Sciatic nerve (tissue), 2 donors: ENCODE measurements at places on chromosomes 2 and 18. TPM values are rescaled to one million over a fixed set of nuclear protein-coding genes. Genes with fewer than 3 reads are reported as not detected.

DNA sequence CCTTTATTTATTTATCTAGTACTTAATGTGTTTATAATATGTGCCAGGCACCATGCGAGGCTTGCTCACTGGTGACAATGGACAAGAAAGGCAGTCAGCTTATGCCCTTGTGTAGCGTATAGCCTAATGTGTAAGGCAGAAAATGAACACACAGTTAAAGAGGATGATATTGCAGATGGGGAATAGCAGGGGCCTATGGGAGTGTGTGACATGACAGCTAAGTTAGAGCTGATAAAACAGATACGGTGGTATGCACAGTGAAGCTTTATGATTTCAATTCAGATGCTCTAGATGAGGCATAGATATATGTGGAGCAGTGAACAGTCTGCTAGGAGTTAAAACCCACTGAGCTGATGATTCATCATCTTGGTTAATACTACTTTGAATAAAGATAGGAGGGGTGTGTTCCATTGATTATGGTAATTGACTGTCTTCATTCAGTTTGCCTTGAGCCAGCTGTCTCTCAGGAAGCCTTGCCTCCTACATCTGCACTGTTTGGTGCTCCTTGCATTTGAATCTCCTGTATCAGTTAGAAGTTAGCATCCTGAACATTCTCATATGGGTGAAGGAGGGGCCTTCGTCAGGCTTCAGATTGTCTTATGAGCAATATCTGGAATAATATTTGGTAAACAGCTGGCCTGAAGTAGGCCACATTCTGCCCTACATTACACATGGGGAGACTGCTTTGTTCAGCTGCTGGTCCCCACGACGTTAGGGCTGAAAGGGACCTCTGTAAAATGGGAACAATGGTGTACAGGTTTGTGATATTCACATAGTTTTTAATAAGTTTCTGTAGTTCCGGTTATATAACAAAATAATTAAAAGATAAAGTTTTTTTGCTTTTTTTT lies 13.2 kb downstream of the MAP4K4 start:
- no peak for DNase-seq

GRCh38 chr18:75915941-75916623 lies 488.6 kb upstream of the SMIM21 start:
- peak; percentile 70 for DNase-seq

- no peak for DNase-seq
These were observed 21.1 kb upstream of the MALT1 start for GRCh38 chr18:58649966-58650816.

DNA sequence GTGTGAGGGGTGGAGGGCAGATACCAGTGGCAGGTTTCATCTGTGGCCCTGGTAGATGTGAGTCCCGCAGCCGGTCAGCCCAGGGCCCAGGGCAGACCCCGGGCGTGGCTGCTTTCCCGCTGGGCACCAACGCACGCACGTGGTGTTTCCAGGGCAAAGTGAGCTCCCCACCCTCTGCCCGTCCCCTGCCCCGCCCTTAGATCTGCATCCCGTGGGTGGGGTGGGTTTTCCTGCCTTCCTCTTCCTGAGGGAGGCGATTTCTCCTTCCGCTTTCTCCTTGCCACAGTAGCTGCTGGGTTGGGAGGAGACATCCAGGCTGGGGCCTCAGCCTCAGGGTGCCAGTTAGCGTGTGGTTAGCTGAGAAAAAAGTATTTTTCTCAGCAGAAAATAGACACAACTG lies 49.6 kb downstream of the ODC1 start:
- DNase-seq = no peak

- no peak for DNase-seq
These were observed 63.0 kb upstream of the PGAP1 start for GRCh38 chr2:196989496-196989895.

GRCh38 chr2:75064691-75065396 lies 106.4 kb downstream of the POLE4 start:
- DNase-seq = peak; percentile 72

- DNase-seq = no peak
These were observed 54.4 kb downstream of the RPL37A start for GRCh38 chr2:216553093-216553478.

DNA sequence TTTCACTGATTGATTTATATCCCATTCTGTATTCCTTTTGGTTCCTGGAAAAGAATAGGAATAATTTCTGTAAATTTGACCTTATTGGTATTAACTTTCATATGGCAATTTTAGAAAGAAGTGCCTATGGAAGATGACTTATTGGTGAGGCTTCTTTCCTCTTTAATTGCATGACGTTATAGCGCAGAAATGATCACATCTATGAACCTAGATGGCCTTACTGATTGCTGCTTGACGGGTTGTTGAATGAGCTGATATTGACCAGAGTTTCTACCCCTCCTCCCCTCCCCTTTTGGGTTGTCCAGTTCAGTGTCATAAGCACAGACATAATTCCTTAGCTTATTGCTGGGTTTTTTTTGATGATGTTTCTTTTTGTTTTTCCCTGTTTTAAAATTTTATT lies 14.6 kb downstream of the ACSL3 start:
- no peak for DNase-seq

- peak; percentile 53 for DNase-seq
These were observed 89.2 kb upstream of the CTDP1 start for GRCh38 chr18:79590191-79591031.

The MYO1B gene
- 74.9 TPM for total RNA-seq

The PHLPP1 gene
- total RNA-seq = 23.8 TPM

The KRTCAP3 gene
- total RNA-seq = 2.6 TPM

The CHRND gene
- total RNA-seq = not detected
